Activated CD4-positive, alpha-beta T cell treated with anti-CD3 and anti-CD28 coated beads for 48 hours (primary cell): ENCODE measurements at places on chromosomes 1 and 21.
A peak's percentile ranks its signal among the peaks of the same experiment; 100 is the strongest.

- no peak for DNase-seq
These were observed 54.0 kb upstream of the POU2F1 start for GRCh38 chr1:167166690-167167075.

DNA sequence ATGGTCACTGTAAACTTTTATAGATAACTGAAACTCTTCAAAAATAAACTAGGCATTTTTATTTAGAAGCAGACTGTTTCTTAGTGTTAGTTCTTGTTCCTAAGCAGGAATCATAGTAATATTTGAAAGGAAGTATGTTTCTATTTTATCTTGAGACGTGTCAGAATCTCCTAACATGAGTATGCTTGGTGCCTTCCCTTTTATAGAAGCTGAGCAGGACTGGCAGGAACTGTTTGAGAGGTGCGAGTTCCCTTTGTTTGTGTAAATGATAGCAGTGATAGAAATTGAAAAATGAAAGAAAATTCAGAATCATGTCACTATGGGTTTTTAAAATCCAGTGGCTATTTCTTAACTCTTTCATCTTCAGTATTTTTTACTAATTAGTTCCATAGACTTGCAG lies 56.9 kb downstream of the LRRC8D start:
- DNase-seq = no peak

DNA sequence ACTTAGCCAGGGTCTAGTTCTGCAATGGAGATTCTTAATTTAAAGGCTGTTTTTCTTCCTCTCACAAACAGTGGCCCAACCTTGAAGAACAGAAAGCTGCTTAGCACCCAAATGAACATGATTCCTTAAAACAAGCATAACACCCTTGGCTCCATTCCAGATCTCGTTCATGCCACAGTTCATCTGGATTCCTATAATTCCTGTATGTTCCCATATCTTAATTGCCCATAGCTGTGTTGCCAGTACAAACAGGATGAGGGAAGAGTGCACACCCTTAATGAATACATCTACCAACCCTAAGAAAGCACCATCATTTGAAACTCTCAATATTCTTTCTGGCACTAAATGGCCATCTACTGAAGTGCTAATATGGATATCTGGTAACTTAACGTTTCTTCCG lies 45.5 kb downstream of the TGFB2 start:
- DNase-seq = no peak

GRCh38 chr1:115827452-115828044 lies 13.4 kb downstream of the NHLH2 start:
- no peak for DNase-seq

DNA sequence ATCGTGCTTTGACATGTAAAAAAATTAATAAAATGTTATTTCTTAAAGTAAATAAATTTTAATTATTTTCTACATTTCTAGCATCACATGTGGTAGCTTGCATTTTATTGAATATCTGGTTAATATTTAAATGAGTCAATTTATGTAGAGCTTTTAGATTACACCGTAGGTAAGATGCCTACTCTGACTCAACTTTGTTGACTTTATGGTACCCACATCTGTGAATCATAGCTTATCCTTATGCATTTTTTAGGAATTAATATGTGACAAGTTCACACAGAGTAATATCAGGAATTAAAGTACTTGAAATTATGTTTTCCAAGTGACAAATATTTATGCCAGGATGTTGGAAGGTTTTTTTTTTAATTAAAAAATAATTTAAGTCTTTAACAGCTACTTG lies 120.7 kb downstream of the LEPR start:
- no peak for DNase-seq

DNA sequence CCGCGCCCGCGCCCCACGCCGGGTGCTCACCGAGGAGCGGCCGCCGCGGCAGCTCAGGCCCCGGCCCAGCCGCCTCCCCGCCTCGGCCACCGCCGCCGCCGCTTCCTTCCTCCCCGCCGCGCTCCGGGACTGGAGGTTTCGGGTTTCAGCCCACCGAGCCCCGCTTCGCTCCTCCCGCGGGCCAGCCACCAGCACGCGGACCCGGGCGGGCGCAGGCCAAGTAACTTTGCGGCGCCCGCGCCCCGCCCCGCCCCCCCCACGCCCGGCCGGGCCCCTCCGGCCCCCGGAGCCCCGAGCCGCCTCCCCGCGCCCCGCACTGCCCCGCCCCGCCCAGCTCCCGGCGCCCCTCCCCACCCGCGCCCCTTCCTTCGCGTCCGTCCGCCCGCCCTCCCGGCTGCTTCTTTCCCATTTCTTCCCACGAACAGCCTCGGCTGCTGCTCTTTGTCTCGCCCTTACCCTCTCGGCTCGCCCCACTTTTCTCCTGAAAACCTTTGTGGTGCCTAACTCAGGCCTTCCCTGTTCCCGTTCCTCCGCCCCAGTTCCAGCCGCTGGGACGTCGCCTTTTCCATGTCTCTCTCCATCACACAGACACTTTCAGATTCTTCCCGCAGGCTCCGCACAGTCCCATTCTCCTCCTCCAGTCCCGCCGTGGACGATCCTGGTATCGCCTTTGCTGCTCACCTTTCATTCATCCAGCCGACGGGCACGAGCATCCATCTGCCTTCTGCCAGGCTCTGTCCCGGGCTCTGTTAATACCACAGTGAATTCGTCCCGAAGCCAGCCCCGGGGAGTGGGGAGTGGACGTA lies at the start of gene GPR161:
Gene GPR161 (minus strand): TSS at position 222 of the 806 bp plus-strand sequence. CDS start 32,080 bp downstream, outside the sequence.
- peak; percentile 27 for DNase-seq

GRCh38 chr1:118254491-118255425 lies 69.7 kb upstream of the SPAG17 start:
- no peak for DNase-seq

GRCh38 chr1:149932474-149932873 lies 4.2 kb downstream of the MTMR11 start:
- no peak for DNase-seq

DNA sequence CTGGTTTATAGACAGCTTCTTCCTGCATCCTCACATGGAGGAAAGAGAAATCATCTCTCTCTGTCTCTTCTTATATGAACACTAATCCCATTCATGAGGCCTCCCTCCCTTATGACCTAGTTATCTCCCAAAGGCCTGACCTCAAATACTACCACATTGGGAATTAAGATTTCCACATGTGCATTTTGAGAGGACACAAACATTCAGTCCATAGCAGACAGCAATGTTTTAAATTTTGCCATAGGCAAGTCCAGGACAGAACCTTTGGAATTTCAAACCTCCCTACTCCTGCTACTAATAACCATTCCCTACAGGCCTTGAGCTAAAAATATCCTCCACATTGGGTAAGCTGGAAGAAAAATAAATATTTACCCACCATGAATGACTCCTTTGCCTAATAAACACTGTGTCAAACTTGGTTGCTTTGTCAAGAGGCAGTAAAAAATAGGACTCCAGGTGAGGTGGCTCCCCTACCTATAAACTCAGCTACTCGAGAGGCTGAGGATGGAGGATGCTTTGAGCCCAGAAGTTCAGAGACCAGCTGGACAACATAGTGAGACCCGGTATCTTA lies 113.7 kb downstream of the ZNF281 start:
- no peak for DNase-seq

DNA sequence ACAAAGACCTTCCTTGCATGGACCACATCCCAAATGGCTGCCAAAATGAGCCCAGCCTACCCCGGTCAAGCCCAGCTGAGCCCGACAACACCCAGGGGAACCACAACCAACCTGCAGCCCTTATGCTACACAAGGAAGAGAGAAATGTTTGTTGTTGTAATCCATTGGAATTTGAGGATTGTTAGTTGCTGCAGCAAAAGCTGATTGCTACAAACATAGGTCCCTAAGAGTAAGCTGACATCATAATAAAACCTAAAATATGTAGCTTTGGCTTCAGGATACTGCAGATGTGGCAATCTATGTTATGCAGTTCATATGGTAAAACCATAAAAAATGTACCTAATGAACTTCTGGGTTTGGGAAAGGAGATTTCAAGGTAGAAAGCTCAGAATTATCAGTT lies 65.5 kb upstream of the DNAH14 start:
- DNase-seq = no peak

DNA sequence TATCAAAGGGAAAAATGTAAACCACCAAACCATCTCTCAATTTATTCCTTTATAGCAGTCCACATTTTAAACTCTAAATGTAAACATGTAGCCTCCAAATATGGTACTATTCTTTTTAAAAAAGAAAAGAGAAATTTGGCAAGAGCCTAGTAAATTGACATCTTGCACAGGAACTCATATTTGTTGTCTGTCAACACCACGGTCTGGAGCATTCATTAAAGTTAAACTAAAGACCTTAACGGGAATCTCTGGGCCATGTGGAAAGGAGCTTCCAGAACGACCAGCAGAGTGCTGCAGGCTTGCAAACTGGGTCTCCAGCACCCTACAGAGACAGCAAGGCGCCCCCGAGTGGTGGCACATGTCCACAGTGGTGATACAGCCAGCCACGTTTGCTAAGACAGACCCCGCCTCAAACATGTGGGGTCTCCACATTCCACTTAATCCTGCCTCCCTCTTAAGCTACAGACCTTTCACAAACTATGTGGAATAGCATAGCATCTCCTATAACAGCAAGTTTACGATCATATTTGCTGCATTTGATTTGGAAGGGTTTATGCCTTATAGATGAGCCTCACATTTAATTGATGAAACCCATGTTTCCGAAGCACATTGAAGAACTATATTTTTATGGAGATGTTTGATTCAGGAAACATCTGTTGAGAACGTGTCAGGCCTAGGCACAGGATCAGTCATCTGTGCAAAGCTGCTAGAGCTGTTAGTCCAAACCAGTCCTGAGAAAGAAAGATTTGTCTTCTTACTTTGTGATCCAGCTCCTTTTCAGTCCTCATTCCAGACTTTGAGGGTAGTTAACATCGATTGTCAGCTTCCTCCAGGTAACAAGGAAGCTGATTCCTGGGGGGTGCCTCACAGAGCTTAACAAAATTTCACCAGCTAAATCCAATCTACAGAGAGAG lies 96.4 kb upstream of the BACE2 start:
- DNase-seq = no peak

DNA sequence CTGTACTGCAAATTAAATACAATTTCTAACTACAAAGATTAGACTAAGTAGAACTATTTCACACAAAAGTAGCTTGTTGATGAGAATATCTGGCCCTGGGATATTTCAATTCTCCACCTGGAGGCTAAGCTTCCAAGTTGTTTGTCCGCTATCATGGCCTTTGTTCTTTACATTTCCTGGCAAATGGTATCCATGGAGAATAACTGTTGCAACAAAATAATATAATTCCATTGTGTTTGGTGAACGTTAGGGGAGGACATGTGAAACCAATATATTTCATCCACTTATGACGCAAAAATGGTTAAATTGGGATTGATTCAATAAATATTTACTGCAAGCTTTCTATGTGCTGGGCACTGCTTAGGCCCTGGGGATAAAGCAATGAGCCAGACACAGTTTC lies 565.4 kb downstream of the PTPRC start:
- no peak for DNase-seq

DNA sequence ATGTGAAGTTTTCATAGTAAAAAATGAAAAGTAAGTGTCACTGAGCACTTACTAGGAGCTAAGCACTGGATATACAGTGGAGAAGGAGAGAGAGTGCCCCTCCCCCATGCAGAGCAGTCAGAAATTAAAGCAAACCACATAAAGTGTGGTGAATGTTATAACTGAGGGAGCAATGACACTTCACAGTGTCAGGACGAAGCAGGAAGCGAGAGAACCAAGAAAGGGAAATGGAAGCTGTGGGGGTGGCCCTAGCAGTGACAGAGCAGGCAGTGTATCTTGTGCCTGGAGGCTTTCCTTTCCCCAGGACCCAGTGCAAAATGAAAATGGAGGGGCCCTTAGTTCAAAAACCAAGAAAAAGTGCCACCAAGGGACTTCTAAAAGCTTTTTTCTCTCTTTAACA lies 21.5 kb upstream of the RCAN3 start:
- DNase-seq = peak; percentile 76

DNA sequence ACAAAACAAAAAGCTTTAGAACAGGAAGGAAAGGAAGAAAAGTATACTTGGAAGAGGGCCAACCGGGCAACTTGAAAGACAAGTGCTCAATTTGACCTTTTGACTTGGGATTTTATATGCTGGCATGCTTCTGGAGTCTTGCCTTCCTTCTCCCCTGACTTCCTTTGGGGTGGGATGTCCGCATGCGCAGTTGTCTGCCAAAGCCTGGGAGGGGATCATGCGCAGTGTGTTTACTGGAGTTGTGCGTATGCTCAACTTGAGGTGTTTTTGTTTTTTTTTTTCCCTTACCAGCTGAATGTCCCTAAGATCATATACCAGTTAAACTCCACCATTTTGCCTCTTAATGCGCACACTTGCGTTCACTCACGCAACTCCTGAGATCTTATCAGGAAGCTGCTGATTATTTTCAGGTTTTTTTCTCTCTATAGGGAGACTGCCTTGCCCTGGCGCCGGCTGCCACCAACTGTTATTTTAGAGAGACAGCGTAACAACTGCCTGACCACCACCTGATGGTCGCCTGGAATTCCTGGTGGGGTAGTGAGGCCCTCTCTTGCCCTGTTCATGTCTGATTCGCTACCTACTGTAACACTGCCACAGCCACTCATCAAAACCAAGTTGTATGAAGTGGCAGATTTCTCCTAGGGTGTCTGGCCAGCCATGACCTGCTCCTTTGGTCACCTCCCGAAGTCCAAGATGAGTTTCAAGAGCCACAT lies 138.7 kb upstream of the ZNF644 start:
- no peak for DNase-seq

- no peak for DNase-seq
These were observed 6.1 kb downstream of the ATF3 start for GRCh38 chr1:212614453-212615200.

- no peak for DNase-seq
These were observed 16.2 kb downstream of the COL24A1 start for GRCh38 chr1:86140281-86140880.

DNA sequence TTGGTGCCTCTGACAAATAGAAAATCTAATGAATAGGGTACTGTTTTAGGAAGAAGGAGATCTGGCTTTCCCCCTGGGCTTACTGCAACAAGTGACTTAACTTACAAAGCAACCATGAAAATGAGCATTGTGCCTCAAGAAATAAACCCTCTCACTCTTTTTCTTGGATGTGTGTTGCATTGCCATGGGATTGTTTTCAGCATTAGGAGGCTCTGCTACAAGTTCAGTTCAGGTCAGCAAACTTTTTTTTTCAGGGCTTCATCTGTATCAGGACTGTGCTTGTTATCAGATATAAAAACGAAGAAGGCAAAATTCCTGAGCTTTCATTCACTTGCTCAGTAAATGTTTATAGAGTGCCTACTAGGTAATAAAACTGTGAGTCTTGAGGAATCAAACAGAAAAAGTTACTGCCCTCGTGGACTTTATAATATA lies 37.8 kb upstream of the DOCK7 start:
- DNase-seq = no peak

- DNase-seq = peak; percentile 60
These were observed 21.2 kb upstream of the PRKACB start for GRCh38 chr1:84122780-84123382.

GRCh38 chr21:38900499-38900898 lies 94.8 kb downstream of the ETS2 start:
- DNase-seq = no peak

DNA sequence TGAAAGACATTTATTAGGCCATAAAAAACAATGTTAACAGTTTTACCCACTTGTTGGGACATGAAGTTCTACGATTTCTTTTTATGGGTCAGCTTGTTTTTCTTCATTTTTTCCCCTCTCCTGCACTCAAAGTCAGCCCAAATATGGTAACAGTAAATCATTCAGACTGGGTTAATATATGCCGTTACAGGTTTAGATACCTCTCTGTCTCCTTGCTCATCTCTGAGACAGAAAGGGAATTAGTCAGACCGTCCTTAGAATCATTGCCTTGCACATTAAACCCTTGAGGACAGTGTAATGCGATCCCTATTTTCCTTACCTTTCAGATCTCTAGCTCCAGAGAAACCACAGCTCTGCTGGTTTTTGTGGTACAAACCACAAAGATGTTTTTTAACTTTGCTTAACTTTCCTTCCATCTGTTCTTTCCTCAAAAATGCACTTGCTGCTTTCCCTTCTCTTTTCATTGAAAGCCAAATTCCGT lies 613.3 kb downstream of the PLPP3 start:
- DNase-seq = no peak
